Left lobe of liver (tissue), 2 donors: ENCODE measurements at places on chromosomes 5 and 9. TPM values are rescaled to one million over a fixed set of nuclear protein-coding genes. Genes with fewer than 3 reads are reported as not detected.

VAV2 gene
- total RNA-seq, result 34.8 TPM

- DNase-seq, result no peak
Observed at GRCh38 chr5:33608344-33609041, 167.7 kb downstream of the TARS1 start.

CDO1 gene
- 130 TPM for total RNA-seq

PLAA gene
- 12.5 TPM for total RNA-seq

SH2D3C gene
- total RNA-seq, result 3.4 TPM

ADGRD2 gene
- total RNA-seq, result not detected

DNA sequence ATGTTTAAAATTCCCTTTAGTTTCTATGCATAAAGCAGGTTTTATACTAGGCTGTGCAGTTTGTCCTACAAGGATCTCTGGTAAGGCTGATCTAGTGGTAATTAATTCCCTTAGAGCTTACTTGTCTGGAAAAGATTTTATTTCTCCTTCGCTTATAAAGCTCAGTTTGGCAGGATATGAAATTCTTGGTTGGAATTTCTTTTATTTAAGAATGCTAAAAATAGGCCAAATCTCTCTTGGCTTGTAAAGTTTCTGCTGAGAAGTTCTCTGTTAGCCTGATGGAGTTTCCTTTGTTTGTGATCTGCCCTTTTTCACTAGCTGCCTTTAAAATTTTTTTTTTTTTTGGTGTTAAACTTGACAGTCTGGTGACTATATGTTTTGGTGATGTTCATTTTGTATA, 237.1 kb upstream of the TLE4 start:
- DNase-seq, result no peak

RAPGEF1 gene
- total RNA-seq, result 36.9 TPM

SPATA31A3 gene
- not detected for total RNA-seq

CD72 gene
- total RNA-seq, result 0.93 TPM

DNA sequence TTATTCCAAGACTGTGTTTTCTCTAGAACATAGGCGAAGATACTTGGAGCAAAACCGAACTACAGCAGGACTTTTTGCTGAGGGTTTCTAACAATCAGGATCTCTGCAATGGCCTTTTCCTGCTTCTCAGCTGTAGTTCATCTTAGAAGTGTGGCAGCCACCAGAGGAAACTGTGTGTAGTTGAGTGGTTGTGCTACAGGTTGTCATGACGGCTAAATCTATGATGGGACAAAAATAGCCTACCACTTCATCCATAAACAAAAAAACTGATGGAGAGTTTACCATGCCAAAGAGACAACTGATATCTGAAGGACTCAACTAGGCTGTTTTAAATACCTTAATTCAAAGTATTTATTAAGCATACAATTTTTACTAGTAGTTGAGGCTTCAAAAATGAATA, 28.2 kb upstream of the DMAC1 start:
- DNase-seq, result no peak

DNA sequence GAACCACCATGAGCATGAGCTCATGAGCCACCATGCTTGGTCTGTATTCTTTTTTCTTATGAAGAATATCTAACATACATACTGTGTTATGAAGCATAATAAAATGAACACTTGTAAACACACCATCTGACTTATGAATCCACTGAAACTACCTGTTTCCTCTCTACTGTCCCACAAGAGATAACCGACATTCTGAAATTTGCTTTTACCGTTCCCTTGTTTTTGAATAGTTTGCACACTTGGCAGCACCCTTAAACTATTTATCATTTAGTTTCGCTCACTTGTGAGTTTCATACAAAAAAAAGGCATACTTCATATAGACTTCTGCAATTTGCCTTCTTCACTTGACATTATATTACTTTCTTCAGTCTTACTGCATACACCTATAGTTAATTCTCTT, 8.9 kb downstream of the LARS1 start:
- no peak for DNase-seq

GRCh38 chr9:14027116-14027800, 286.7 kb downstream of the NFIB start:
- peak; percentile 74 for DNase-seq

SLC46A2 gene
- total RNA-seq, result not detected

- DNase-seq, result no peak
Observed at GRCh38 chr5:34535944-34536623, 120.0 kb upstream of the RAI14 start.

GRCh38 chr9:93114984-93115335, 18.9 kb downstream of the CARD19 start:
- no peak for DNase-seq

PDLIM4 gene
- 0.88 TPM for total RNA-seq

- DNase-seq, result no peak
Observed at GRCh38 chr5:129496421-129496820, 36.3 kb downstream of the ADAMTS19 start.

- no peak for DNase-seq
Observed at GRCh38 chr9:122463828-122464632, 13.7 kb downstream of the OR1J1 start.

DNA sequence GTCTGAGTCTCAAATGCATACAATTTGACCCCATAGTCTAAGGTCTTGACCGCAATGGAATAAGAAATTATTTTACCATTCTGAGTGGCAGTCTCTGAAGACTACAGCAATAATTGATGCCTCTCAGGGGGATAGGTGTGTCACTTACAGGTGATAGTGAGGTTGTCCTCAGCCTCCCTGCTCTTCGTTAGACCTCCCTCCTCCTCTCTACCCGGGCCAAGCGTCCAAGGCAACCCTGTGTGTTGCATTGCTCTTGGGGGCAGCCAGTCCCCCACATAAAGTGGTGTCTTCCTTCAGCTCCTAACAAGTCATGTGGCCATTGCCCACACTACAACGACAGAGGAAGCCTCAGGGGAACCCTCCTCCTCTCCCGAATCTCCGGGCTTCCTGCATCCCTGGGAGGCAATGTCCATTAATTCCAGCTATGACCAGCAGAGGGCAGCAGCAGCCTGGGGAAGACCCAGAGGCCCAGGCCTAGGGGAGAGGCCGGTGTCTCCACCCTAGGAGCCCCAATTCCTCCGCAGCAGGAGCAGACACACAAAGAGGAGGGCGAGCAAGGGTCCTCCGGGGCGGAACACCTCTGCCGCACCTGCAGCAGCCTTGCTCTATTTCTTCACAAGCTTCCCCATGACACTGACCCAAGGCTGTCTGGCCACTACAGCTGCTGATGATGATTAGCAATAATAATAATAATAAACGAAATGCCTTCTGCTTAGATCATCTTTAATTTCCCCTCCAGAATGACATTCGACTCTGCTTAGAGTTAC, 134.8 kb downstream of the KCNIP1 start:
- peak; percentile 60 for DNase-seq

C5orf52 gene
- not detected for total RNA-seq

- no peak for DNase-seq
Observed at GRCh38 chr5:82332886-82333615, 54.9 kb upstream of the RPS23 start.

DNA sequence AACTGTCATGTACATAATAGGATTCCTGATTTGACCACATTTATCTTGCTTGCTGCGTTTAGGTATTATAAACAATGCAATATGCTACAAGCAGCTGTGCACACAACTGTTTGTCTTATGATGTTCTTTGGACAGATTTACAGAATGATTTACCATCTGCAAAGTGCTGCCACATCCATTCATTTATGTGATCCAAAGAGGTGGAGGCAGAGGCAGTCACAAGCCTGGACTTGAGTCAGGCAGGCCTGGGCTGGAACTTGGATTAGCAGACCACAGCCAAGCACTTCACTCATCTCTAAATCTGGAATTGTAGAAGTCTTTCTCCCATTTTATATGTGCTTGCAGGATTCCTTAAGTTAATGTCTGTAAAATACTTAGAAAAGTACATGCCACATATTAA, 149.0 kb downstream of the INSYN2B start:
- DNase-seq, result no peak

GTF3C4 gene
- 6.1 TPM for total RNA-seq

- DNase-seq, result no peak
Observed at GRCh38 chr9:99073985-99074901, 30.7 kb upstream of the TGFBR1 start.

DNA sequence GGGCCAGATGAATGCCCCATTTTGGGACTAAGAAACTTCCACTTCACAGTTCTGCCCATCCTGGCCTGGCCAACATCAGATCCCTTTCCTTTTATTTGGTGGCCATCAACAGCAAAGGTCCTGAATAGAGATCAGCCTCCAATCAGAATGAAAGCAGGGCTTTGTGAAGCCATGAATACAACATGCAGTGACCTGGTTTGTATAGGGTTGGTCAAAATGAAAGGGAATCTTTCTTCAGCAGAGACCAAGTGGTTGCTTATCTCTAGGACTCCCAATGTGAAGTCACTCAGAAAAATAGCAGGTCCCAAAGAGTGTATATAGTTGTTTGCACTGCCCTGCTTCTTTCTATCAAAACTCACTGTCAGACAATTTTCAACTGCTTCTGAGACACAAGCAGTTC, 113.9 kb upstream of the SLC12A2 start:
- DNase-seq, result no peak

DNA sequence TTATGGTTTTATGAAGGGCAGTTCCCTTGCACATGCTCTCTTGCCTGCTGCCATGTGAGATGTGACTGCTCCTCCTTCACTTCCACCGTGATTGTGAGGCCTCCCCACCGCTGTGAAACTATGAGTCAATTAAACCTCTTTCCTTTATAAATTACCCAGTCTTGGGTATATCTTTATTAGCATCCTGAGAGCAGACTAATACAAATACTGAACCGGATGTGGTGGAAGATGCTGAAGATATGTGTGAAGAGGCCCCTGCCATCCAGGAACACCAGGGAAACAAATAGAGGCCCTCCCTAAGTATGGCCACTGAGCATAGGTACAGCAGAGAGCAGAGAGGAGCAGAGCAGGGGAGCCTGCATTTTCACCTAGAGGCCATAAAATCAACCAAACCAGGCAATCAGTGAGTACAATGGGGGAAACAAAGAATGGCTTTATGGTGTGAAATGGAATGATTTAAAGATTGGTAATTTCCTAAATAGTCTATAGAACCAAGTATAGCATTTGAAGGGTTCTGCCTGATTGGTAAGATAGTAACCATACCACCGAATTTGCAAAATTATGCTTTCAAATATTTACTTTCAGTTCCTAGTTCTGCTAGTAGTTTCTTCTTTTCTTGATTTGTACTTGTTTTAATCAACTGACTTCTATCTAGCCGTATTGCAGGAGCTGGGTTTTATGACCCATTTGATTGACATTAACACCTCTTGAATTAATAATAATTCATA, 421.6 kb downstream of the IRX1 start:
- no peak for DNase-seq

DNA sequence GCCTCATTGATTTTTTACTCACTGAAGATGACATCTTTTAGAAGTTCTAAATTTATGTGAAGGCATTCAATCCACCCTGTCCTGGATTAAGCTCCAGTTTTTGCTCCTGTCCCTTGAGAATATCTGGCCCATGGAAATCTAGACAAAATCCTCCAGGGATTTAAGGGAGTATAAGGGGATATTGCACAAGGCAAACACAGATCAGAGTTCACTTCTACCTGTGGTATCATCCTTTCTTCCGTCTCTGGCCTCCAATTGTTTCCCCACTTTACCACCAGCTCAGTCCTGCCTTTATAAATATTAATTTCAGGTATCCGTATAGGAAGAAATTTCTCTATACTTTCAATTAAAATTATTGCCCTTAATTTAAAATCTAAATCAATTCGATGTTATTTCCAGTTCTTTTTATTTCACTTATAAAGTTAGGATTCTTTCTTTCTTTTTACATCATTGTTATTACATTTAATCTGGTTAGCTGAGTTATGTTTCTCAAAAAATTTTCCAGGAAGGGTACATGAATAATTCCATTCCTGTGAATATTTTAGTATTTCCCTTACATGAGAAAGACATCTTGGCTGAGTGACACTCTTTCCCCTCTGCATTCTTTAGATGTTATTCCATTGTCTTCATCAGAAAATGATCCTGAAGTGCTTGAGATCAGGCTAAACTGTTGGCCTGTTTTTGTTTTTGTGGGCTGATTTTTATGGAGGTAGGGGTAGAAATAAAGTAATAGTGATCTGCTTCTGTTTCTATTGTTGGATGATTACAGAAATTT, 194.3 kb upstream of the MAP3K1 start:
- DNase-seq, result no peak

DNA sequence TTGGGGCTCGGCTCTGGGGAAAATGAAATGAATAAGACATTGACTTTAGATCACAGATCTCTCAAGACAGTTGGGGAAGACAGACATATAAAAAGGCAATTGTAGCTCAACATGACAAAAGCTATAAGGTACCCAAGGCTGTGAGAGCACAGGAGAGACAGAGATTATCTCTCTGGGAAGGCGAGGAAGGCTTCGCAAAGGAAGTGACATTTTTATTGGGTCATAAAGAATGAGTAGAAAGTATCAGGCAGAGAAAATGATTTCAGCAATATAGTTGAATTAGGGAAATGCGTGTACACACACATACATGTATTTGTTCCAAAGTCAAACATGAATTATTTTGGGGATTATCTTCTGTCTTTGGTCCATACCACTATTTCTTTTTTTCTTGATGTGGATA, 381.8 kb upstream of the ADAMTSL1 start:
- DNase-seq, result no peak

FLT4 gene
- 7.7 TPM for total RNA-seq

DNA sequence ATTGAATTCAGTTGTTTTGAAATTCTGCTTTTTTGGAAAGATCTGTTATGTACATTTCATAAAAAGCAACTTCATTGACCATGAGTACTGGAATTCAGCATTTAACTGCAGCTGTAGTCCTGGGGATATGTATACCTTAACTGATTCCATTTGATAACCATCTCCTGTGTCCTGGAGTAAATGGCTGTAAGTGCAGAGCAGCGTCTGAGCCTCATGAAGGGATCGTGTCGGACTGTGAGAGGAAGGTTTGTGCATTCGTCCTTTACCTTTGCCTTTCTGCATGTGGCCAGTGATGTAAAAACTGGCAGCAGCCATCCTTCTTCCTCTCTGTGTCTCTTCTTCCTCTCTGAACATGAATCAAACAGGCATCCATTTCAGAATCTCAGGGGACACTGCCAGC, 287.2 kb downstream of the FANCC start:
- DNase-seq, result no peak

DNA sequence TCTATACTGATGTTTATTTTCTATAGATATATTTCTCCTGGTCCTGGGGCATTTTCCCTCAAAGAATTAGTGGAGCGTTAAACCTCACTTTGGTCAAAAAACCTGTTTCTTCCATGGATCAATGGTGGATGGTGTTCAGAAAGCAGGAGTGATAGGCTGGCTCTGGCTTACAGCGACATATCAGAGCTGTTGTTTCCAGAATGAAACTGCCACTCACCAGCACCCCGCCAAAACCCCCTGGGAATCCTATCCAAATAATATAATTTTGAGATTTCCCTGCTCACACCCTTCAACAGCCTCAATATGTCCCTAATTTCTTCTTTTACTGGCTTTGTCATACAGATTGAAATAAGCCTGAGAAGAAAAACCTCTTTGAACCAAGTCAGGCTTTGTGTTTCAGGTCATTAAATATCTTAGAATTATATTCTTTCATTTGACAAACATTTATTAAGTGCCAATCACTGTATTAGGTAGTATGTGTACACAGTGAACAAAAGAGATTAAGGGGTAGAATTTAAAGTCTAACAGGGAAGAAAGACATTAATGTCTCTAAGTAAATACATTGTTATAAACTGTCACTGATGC, 144.5 kb upstream of the GPR151 start:
- DNase-seq, result no peak

TCOF1 gene
- total RNA-seq, result 9.9 TPM
